Islet precursor cell (in vitro differentiated cells): ENCODE measurements at places on chromosomes 12 and 14.

DNA sequence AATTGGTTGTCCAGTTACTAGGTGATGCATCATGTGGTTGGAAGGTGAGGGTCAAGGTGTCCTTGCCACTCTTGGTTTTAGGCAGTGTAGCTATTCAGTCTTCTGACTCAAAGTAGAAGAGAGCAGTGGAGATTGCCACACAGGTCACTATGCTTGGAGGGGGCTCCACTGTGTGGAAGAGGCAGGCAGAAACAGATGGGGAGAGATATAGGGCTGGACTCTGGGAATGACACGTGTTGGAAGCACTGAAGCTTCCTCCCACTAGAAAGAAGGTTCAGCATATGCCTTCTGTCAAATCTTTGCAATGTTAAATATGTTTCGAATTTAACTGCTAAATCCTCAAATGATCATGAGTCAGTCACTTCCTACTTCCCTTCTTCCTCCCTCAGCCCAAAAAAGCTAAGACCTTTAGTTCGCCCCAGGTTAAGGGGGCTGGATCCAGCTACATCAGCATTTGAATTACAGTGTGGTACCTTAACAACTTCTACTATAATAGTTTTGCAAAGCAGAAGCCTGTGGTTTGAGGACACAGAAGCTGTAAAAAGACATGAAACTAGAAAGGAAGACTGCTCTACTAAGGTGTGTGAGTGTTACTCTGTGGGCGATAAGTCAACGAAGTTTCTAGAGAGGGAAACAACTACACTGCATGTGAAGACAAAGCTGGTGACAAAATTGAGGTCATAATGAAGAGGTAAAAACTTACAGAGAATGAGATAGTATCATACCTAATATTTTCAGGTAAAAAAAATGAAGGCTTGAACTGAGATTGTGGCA, 228.0 kb downstream of the NELL2 start:
- no peak for DNase-seq

DNA sequence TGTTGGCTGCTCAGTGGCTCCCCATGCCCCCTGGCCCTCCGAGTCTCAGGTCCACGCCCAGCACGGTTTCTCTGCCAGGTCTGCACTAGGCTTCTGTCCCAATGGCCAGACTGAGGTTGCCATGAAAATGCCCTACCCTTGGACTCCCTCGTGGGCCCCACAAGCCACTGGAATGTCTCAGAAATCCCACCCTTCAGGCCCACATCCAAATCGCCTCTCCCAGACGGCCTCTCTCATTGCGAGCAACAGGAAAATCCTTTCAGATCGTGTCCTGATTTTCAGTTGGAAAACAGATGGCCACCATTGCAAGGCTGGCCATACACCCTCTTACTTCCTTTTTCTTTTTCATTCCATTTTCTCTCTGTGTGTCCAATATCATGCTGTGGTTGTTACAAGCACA, 77.3 kb downstream of the IRF2BPL start:
- no peak for DNase-seq

GRCh38 chr14:90576581-90576980, 179.8 kb downstream of the CALM1 start:
- DNase-seq, result no peak

DNA sequence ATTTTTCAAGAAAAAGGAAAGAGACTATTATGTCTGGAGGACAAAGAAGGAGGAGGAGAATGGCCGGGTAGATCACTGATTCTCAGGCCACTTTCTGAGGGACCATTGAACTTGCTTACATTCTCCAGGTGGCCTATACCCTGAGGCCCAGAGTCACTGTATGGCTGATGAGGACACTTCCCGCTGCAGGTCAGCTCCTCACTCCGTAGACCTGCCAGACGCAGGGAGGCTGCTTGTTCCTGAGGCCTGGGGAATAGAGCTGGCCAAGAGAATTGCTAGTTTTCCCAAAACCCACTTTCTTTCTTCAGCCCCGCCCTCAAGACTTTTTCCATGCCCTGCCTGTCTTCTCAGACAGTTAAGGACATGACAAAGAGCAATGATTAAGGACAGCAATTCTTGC, 510.5 kb upstream of the TBX3 start:
- peak; percentile 91 for DNase-seq

DNA sequence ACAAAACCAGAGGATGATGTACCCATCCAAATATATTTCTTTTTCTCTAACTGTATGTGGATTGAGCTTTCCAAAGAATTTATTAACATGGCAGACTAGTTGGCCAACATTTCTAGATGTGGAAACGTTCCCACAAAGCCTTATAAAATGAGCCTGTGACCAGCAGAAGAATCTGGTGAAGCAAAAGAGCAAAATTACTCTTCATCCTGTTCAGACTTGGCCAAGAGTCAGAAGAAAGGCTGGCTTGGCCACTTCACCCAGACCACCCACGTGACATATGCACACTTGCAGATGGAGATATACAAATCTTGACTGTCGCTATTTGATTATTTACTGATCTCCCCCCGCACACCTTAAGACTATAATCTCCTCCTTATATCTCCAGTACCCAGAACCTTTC, 96.7 kb downstream of the NUAK1 start:
- peak; percentile 11 for DNase-seq

DNA sequence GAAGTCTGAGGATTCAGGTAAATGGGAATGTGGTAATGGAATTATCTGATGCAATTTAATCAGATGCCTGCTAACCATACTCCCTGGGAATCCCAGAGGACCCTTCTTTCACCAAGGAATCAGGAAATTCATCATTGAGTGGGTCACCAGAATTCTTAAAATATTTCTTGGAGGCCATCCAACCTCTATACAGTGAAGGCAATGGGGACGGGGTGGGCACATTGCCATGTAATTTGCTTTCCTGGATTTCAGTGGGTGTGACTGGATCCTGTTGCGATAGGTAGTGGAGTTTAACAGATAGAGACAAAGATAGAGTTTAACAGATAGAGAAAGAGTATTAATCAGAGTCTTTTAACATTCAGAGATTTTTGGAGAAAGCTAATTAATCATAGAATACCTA, 394.4 kb downstream of the DAD1 start:
- DNase-seq, result no peak

GRCh38 chr12:100473050-100473715, 483 bp upstream of the NR1H4 start:
- no peak for DNase-seq

GRCh38 chr14:100476012-100476822, 111.0 kb downstream of the BEGAIN start:
- DNase-seq, result peak; percentile 92

DNA sequence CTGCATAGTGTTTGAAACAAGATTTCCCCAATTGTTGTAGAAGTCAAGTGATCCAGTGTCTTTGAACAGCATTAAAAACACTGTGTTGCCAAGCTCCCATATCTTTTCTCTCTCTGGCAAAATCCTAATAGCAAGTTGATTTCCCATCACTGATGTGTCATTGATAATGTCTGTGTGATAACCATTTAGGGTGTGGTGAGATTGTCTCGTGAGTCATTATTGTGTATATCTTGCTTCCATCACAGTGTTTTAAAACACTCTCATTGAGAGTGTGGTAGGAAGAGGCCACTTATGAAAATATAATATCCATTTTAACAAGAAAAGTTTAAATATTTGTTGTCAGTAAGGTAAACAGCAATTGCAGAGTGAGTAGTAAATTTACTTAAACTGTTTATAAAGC, 74.7 kb downstream of the PRORP start:
- DNase-seq, result no peak

GRCh38 chr14:38554026-38554425, 298.1 kb upstream of the CLEC14A start:
- DNase-seq, result no peak

- peak; percentile 58 for DNase-seq
Measured at GRCh38 chr14:48035836-48036235, 360.4 kb upstream of the MDGA2 start.

- DNase-seq, result no peak
Measured at GRCh38 chr12:116365114-116365513, 87.6 kb upstream of the MED13L start.

DNA sequence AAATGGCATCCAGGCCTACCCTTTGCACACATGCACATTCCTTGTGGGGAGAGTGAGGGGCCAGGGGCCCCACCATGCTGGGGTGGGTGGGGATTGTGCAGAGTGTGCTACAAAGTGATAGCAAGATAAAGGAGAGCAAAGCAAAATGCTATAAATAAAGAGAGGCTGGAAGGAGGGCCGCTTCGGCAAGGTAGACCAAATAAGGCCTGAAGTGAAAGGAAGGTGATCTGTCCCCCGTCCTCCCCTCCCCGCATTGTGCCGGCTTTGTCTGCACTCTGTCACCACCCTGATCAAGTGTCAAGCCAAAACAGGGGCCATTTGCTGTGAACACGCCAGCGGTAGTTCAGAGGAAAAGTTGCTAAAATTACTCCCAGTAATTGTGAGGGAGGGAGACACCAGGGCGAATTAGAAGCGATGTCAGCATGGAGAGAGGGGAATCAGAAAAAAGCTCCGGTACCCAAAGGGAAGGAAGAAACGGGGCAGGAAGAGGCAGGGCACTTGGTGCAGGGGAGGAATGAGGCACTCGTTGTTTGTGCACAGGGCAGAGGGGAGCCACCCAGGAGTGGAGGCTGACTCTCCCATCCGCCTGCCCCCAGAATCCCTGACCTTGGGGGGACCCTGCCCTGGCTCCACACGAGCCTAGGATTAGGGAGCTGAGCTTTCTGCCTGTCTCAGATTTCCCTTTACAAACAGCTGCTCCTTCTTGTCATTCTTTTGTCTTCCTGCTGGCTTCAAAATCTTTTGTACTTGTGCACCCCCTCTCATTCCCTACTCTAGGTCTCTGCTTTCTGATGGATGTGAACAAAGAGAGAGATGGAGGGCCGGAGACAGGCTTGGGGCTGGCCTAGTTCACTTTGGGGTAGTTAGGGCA, 2.9 kb upstream of the MYH7 start:
- peak; percentile 43 for DNase-seq

- no peak for DNase-seq
Measured at GRCh38 chr12:62915204-62915529, 19.8 kb downstream of the PPM1H start.

DNA sequence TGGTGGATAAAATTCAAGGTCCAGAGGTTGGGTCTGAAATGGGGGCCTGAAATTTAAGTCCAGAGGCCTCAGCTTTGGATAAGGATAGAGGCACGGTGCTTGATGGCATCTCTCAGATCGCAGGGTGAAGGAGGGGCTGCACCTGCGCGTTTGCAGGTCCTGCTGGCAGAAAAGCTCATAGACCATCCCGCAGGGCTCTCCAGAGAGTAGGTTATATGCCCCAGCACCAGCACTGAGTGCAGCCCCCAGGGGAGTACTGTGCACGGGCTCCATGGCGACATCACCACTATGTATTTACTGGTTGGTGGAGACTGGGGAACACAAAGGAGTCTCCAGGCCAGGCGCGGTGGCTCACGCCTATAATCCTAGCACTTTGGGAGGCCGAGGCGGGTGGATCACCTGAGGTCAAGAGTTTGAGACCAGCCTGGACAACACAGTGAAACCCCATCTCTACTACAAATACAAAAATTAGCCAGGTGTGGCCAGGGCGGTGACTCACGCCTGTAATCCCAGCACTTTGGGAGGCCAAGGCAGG, 4.3 kb upstream of the CD63 start:
- no peak for DNase-seq

DNA sequence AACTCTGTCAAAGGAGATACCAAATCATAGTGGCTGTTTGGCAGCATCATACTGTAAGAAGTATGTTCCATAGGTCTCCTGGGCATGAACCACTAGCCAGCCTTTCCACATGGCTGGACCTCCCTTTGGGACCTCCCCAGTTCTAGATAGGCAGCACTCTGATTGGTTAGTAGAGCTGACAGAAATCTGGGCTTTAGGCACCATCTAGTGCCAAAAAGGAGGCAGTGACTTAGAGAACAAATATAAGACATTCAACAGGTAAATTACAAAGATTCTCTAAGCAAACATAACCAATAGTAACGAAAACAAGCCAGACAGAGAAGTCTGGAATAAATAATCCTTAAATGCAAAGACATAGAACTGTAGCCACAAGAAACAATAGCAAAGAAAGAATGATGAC, 148.0 kb upstream of the PDE3A start:
- peak; percentile 62 for DNase-seq

- no peak for DNase-seq
Measured at GRCh38 chr12:112151766-112152541, 26.6 kb downstream of the TRAFD1 start.

DNA sequence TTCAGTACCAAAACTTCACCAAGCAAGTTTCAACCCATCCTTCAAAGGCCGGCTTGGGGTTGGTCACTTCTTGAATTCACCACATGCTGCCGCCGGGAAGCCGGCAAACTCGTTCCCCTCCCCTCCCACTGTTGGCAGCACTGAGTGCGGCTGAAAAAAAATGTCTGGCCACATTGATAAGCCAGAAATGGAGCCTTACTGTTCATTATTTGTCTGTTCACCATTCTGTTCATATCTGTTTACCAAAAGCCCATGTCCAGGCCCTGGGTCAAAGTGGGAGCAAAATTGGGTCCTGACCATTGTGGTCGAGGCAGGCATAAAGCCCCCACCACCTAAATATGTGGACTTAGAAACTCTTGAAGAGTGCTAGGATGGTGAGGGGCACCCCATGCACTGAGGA, 7.3 kb upstream of the HSP90AA1 start:
- no peak for DNase-seq

DNA sequence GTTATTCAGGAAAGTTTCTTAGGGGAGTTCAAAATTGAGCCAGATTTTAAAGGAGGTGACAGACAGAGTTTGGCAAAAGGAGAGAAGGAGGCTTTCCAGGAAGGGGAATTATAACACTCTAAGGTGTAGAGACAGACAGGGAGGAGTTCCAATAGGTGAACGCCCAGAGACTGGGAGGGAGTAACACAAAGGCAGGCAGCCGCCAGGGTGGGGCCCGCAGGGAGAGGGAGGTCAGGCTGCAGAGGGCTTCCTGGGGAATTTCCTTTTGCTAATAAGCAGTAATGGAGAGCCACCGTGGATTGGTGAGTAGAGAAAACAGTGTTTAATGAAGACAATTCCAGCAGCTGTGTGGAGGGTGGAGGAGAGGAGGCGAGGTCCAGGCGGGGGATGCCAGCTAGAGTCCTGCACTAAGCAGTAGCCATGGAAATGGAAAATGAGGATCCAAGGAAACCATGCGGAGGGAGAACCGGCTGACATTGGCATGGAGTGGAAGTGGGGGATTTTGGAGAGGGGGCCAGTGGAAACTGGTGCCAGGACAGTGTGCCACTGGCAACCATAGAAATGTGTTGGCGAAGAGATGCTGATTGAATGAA, 22.2 kb downstream of the GRIN2B start:
- DNase-seq, result peak; percentile 48

DNA sequence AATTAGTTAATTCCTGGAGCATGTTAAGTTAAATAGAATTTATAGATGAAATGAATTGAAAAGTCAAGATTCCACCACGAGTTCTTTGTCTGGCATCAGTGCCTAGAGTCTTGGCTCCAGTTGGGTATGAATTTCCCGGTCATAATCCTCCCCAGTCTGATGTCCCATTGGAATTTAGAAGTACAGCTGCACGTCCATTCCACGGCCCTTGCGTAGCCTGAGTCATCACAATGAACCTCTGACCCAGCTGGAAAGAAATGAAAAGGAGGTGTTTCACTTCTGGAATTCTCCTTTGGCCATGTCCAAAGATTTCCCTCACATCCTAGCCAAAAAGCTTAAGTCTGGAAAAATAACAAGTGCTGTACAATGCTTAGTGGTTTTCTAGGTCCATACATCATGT, 122.7 kb downstream of the KICS2 start:
- no peak for DNase-seq

GRCh38 chr12:26749781-26750180, 83.2 kb downstream of the ITPR2 start:
- DNase-seq, result no peak
